ENCODE measurements at places on chromosomes 4 and X. TPM values are rescaled to one million over a fixed set of nuclear protein-coding genes. Genes with fewer than 3 reads are reported as not detected.
A peak's percentile ranks its signal among the peaks of the same experiment; 100 is the strongest.

- DNase-seq, result no peak
These were observed 49.7 kb upstream of the DDIT4L start for GRCh38 chr4:100240008-100240407.

- DNase-seq, result no peak
These were observed 11.1 kb upstream of the TMEM156 start for GRCh38 chr4:39043058-39043860.

Gene YY2
- total RNA-seq, result 1.3 TPM

Gene PLXNB3
- 2.4 TPM for total RNA-seq

DNA sequence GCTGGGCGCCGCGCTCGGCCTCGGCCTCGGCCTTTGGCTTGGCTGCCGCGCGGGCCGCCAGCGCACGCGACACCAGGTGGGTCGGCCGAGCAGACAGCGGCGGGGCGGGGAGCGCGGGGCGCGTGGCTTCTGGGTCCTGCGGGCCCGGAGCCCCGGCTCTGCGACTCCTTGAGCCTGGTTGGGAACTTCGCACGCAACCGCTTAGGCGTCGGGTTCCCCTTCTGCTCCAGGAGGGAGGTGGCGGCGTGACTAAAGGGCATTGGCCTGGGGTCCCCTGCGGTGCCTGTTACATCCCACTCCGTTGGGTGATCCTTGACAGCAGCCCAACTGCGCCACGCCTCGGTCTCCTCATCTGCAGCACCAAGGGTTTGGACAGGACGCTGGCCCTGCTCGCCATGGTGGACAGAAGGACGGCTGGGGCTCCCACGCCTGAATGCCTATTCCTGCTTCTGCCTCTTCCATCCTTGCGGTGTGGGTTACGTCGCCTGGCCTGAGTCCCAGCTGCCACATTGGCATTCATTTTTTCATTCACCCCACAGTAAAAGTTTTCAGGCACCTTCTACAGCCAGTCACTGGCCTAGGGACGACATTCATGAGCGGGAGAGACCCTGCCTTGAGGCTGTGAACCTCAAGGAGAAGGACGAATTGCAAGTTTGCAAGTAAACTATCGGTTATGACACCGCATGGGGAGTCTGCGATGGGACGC, 631 bp downstream of the EVC start:
- no peak for DNase-seq

DNA sequence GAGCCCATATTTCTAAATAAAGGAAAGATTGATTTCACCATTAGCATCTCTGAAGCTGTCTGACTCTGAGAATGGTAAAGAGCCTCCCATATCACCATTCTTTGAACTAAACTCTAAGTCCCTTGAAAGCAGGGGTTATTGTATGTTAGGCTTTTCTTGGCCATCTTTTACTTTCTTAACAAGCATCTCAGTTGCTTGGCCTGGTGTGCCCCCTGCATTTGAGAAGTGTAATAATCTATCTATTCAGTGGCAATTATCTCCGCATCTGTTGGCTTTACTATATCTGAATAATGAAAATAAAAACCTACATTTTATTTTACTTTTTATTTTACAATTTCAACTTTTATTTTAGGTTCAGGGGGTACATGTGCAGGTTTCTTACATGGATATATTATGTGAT, 128.3 kb upstream of the ARMCX2 start:
- DNase-seq, result no peak

Gene FAM236A
- not detected for total RNA-seq

DNA sequence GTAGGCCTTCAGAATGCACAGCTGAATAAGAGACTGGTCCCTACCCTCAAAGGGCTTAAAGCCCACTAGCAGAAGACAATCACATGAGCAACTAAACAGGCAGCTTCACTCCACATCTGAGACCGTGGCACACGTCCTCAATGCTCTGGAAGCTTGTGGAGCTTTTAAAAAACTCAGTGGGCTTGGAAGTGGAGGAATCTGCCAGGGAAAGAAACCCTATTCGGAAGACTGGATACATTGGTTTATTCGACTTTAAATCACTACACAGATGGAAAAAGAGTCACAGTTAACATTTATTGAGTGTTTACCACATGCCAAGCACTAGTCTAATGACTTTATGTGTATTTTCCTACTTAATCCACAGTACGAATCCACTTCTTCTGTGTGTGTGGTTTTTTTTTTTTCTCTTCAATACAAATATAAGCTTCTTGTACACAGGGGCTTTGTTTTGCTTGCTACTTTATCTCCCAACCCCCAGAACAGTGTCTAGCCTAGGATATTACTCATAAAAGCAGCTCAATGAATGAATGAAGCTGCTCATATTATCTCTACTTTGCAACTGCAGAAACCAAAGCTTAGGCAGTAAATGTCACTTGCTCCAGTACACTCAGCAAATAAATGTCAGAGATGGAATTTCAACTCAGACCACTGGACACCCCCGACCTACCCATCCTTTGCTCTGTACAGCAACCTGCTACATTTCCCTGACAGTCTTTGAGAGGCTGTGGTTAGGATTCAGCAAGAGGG, 137.7 kb downstream of the LDB2 start:
- no peak for DNase-seq

DNA sequence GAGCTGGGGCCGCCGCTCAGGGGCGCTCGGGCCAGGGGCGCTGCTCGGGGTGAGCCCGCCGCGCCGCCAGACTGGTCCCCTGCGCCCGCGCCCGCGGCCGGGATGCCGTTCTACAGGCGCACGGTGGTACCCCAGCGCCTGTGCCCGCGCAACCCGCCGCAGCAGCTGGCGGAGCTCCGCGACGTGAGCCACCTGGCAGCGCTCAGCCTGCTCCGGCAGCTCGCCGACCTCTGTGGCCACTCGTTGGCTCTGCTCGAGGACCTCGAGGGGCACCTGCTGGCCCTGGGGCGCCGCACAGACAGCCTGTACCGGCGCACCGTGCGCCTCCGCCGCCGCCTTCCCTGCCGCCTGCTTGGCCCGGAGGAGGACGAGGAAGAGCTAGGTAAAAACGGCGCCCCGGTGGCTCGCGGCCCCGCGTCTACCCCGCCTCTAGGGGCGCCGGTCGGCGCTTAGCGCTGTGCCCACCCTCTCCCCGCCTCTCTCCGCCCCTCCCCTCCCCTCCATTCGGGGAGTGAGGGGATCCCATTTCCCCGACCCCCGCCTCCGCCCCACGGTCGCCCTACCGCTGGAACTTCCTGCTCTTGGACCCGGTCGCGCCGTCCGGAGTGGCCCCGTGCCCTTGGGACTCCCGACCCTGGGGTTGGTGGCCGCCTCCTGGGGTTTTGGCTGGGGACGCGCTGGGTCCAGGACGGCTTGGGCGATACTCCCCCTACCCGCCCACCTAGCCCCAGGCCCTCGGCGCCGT, 513 bp downstream of the NHSL2 start:
- DNase-seq, result peak; percentile 57

Measured in activated CD4-positive, alpha-beta T cell treated with anti-CD3 and anti-CD28 coated beads for 36 hours (primary cell).